ENCODE measurements at places on chromosomes 13 and 19.

GRCh38 chr13:71378961-71379905, 487.8 kb downstream of the DACH1 start:
- no peak for DNase-seq

- peak; percentile 52 for DNase-seq
These were observed 9.8 kb downstream of the SIGLEC10 start for GRCh38 chr19:51407511-51408131.

- DNase-seq, result no peak
These were observed 1550.8 kb upstream of the SLC10A2 start for GRCh38 chr13:104616990-104617389.

GRCh38 chr19:41527089-41527488, 48.9 kb upstream of the CEACAM21 start:
- no peak for DNase-seq

- peak; percentile 33 for DNase-seq
These were observed 16.2 kb downstream of the UNC13A start for GRCh38 chr19:17671906-17672305.

- no peak for DNase-seq
These were observed 9.6 kb upstream of the SLC15A1 start for GRCh38 chr13:98761986-98762616.

DNA sequence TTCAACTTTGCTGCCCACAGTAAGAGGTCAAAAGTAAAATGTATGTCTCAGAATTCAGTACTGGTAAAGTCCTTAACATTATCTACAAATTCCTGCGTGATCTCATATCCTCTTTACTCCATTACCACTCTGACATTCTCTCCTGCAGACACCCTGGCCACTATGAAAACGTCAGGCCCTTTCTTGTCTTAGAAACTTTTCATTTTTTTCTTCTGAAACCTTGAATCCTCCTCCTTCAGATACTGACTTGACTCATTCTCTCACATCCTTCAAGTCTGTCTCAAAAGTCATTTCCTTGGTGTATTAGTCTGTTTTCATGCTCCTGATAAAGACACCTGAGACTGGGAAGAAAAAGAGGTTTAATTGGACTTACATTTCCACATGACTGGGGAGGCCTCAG, 262.3 kb downstream of the POU4F1 start:
- DNase-seq, result no peak

- DNase-seq, result no peak
These were observed 33.5 kb upstream of the SIN3B start for GRCh38 chr19:16795731-16796130.

DNA sequence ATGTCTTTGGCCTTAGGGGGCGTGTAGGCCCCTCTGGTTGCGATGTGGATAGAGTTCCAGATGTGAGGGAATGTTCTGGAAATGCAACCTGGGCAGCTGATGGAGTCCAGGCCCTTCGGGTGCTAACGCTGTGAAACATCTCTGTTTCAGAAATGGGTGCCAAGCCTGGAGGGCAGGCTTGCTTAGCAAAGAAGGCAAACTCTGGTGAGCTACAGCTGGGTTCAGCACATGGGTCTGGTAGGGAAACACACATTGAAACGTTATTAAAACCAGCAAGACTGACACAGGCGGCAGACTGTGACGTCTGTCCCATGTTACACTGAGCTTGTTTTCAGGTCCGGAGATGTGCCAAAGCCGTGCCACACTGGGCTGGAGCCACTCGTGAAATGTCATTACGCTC, 8.6 kb upstream of the CDC16 start:
- no peak for DNase-seq

DNA sequence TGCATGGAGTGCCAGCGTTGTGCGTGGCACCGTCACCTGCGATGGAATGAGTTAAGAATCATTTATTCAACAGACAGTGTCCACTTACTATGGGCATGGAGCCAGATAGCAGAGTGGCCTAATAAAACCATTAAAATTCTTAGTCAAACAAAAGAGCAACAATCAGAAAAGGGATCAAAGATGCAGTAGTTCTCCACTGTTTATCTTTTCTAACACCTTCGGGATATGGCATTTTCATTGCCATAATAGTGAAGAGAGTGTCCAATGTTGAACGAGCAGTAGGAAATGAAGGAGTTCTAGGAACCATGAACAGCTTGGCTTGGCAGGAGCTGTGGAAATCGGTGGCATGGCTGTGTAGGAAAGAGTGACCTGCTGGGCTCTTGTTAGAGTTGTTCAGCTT, 2.0 kb downstream of the TNFSF11 start:
- DNase-seq, result no peak

- no peak for DNase-seq
These were observed 95.6 kb downstream of the TSHZ3 start for GRCh38 chr19:31253526-31254179.

DNA sequence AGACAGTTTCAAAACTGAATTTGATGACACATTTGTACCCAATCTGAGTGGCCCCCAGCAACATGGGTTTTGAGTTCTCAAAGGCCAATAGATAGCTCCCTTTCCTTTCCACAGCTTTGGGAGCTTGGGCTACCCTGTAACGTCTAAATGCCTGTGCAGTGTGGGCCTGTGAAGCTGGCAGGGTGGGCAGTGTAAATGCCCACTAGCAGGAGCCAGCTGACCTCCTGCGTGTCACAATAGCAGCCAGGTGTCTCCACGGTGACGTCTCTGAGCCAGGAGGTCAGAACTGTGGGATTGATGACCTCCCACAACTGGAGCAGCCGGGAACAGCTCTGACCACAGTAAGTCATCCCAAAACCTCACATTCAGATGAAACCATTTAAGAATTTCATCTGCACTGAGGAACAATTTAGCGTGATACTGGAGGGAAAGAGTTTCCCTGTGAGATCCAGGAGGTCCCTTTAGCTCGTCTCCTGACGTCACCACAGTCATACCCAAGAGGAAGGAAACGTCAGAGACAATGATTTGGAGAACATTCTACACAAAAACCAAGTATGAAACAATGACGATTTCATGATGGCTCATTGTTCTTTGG, at the start of gene IPO5:
IPO5 (plus strand) TSS at position 300 of the 595 bp plus-strand sequence. CDS start 23,022 bp downstream, outside the sequence.
- DNase-seq, result no peak

DNA sequence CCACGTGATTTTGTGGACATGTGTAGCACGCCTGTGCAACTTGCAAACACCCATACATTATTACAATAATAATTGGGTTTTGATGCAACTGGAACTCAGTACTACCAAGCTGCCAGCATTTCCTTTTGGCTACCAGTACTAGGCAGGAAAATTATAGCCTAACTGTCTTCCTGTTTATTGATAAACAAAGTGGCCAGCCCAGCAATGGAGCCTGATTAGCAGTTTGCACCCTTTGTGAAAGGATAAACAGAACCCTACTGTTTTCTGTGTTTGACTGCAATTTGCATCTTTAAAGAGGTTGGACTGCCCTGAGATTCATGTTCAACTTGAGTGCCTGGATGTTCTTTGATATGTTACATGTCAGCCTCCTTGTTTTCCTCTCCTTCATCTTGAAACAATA, 173.9 kb downstream of the ZIC5 start:
- no peak for DNase-seq

- no peak for DNase-seq
These were observed 96.6 kb downstream of the RXFP2 start for GRCh38 chr13:31835932-31836331.

- peak; percentile 91 for DNase-seq
These were observed at the start of gene UFM1 for GRCh38 chr13:38349390-38350113. TSS of gene UFM1 (plus strand) at chr13:38349851. CDS start at chr13:38349920, 69 bp downstream.

DNA sequence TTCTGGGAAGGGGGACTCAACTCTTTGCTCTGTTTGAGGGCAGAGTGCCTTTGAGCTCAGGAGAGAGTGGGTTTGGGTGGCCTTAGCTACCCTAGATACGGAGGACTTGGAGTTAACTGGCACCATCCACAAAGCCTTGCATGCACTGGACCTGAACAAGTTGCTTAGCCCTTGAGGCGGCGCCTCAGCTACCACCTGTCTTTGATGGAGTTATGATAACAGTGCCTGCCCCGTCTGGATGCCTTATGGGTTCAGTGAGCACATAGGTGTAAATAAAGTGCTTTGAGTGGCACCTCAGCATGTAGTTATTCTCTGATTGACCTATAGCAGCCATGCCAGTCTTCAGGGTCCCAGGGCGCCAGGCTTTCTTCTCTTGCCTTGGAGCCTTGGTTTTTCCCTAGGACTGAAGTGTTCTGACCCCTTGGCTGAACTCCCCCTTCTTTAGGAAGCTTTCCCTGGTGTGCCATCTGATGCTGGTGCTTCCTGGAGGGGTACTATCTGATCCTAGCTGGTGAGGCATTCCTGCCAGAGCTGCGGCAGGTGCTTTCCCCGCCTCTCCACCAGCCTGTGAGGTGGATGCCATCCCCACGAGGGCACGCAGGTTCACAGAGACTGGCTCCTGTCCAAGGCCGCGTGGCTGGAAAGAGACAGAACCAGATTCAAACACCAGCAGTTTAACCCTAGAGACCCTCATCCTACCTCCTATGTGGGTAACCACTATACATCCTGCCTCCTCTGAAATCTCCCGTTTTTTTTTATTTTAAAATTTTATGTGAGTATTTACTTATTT, 5.8 kb downstream of the BCKDHA start:
- no peak for DNase-seq

DNA sequence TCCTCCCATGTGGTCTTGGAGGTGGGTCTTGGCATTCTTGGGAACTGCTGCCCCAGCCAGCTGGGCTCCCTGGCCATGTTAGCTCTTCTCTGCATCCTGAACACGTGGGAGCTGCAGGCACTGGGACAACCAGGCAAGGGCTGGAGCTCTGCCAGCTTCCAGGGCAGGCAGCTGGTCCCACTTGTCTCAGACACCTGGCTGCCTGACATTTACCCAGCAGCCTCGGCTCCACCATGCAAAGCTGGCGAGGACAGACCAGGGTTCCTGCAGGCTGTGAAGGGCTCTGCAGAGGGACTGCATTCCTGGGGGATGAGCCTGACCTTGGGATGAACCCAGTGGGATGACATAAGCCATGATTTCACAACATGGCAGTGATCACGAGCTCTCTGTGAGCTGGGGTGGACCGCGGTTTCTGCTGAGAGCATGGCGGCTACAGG, 99.0 kb upstream of the TSHZ3 start:
- DNase-seq, result no peak

DNA sequence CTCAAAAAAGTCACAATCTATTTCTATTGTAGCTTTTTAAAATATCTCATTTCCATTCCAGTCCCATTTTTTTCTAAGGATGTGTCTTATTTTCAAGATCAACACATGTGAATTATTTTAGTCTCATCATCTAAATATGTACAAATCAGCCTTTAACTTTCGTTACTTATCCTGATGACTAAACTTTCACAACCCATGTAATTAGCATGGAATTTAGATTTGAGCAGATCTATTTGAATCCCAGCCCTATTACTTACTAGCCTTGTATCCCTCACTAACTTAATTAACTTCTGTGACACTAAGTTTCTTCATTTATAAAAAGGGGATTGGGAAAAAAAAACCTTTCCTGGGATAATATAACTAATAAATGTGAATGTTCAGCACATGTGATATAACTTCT, 81.1 kb downstream of the UFM1 start:
- DNase-seq, result no peak

- DNase-seq, result no peak
These were observed 254.7 kb upstream of the SGCG start for GRCh38 chr13:22925881-22926747.
